ENCODE measurements at places on chromosomes 16 and 17. TPM values are rescaled to one million over a fixed set of nuclear protein-coding genes. Genes with fewer than 3 reads are reported as not detected.

GRCh38 chr16:86661706-86662105, 83.4 kb downstream of the FOXL1 start:
- no peak overlapping the region for H3K27ac ChIP-seq
- DNase-seq: no peak
- peaks cover 24% of the 10 kb centered on the region for H3K4me1 ChIP-seq
- no peak overlapping the region for H3K4me3 ChIP-seq
- H3K27me3 ChIP-seq: peaks cover 1% of the 10 kb centered on the region

DNA sequence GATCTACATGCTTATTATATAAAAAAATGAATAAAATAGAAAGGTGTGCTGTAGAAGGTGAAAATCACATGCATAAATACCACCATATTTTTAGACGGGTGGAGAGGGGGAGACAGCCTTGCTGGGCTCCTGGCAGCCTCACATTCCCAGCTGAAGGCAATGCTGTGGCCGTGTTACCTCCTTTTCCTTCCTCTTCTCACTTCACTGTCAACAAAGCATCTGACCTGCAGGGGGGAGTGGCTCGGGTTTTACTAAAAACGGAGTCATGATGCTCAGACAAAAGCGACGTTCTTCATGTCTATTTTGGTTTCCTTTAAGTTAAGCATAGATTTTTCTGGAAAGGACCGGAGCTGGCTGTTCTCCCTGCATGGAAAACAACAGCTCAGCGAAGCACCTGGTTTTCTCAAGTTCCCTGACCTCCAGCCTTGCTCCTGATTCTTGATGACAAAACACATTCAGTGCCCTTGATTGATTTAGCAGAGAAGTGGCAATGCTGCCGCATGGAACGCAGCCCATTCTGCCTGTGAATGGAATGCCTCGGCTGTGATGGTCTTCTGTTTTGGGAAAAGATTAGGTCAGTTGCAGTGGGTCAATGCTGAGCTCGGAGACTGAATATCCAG, 5.5 kb upstream of the RPTOR start:
- H3K4me3 ChIP-seq: no peak overlapping the region
- DNase-seq: no peak
- peaks cover 4% of the 10 kb centered on the region for H3K4me1 ChIP-seq
- H3K27ac ChIP-seq: no peak overlapping the region
- peaks cover 7% of the 10 kb centered on the region for H3K27me3 ChIP-seq

DNA sequence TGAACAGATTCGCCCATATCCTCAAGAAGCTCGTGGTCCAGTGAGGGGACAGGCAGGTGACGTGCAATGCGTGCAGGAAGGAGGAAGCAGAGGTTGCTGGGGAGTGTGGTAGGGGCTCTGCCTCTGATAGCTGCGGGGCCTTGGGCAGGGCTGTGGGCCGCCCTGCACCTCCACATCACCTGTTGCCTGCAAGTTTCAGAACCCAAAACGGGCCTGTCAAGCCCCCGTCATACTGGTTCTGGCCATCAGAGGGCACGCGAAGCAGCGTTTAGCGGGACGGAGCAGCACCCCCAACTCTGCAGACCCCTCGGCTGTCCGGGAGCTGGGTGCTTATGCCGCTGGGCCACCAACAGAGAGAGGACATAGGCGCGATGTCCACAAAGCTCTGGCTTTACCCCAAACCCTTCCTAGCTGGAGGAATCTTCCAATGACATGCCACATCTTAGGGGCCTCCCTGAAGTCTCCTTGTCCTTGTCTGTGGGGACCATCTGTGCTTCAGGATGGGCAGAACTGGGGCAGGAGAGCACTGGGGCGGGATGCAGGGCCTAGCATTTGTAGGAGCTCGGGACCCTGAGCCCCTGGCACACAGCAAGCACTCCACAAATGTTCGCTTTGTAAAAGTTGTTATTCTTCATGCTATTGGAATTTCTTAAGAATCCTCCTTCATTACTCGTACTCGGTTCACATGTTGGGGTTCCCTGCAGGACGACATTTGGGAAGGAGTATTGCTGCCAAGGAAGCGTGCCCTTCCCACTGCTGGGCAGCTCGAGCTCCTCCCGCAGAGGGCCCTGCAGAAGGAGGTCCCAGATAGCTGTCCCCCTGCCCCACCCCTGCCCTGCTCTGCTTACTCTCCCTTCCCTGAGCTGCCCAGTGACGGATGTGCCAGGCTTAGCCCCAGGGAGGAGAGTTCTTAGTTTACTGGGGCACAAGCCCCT, 64.3 kb downstream of the CNGB1 start:
- peaks cover 4% of the 10 kb centered on the region for H3K4me1 ChIP-seq
- peaks cover 17% of the 10 kb centered on the region for H3K27me3 ChIP-seq
- no peaks in the 10 kb centered on the region for H3K36me3 ChIP-seq
- H3K27ac ChIP-seq: no peak overlapping the region
- H3K4me3 ChIP-seq: no peak overlapping the region
- peak; percentile 23 for DNase-seq

DNA sequence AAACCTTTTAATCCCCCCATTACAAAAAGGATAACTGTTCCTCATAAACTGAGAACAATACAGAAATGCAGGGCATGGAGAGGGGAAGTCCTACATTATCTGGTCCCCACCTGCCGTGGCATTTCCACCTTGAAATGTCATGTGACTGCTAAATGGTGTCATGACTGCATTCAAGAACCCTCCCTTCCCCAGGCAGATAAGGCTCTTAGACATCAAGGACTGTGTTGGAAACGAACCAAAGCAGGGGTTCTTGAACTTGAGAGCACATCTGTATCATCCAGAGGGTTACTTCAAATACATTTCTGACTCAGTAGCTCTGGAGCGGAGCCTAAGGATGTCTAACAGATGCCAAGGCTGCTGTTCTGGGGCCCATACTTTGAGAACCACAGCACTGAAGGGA, 18.4 kb downstream of the CMTM3 start:
- no peak overlapping the region for H3K27ac ChIP-seq
- H3K27me3 ChIP-seq: peaks cover 2% of the 10 kb centered on the region
- peaks cover 5% of the 10 kb centered on the region for H3K4me1 ChIP-seq
- DNase-seq: no peak

- H3K36me3 ChIP-seq: peaks cover 3% of the 10 kb centered on the region
- no peak for DNase-seq
- H3K27me3 ChIP-seq: no peaks in the 10 kb centered on the region
- H3K27ac ChIP-seq: no peak overlapping the region
Observed at GRCh38 chr16:25855063-25855462, 163.3 kb downstream of the HS3ST4 start.

DNA sequence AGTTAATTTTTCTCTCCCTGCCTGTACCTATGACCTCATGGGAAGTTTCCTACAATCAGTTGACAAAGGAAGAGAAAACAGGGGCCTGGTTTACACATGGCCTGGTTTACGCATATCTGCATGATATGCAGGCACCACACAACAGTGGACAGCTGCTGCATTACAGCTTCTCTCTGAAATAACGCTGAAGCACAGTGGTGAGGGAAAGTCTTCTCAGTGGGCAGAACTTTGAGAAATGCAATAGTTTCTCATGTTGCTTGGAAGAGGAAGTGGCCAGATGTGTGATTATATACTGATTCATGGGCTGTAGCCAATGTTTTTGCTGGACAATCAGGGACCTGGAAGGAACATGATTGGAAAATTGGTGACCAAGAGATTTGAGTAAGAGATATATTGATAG, 324.1 kb upstream of the GOT2 start:
- no peaks in the 10 kb centered on the region for H3K36me3 ChIP-seq
- H3K27ac ChIP-seq: no peak overlapping the region
- H3K27me3 ChIP-seq: no peaks in the 10 kb centered on the region
- peaks cover 10% of the 10 kb centered on the region for H3K4me1 ChIP-seq
- H3K4me3 ChIP-seq: no peak overlapping the region

DNA sequence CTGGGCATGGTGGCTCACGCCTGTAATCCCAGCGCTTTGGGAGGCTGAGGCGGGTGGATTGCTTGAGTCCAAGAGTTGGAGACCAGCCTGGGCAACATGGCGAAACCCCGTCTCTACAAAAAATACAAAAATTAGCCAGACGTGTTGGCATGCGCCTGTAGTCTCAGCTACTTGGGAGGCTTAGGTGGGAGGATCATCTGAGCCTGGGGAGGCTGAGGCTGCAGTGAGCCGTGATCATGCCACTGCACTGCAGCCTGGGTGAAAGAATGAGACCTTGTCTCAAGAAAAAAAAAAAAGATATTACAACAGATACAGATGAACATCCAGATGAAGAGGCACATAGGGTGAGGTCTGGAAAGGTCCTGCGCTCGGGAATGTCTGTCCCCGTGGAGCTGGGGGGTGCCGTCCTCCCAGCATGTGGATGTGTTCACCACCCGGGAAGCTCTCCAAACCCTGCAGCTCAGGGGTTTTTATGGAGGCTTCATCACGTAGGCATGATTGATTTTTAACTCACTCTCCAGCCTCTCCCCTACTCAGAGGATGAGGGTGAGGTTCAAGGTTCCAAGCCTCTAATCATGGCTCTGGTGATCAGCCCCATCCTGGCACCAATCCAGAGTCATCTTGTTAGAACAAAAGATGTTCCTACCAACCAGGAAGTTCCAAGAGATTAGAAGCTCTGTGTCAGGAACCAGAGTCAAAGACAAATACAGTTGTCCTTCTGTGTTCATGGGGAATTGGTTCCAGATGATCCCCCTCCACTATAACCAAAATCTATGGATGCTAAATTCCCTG, 85.0 kb upstream of the DNAJA2 start:
- no peak for DNase-seq
- no peaks in the 10 kb centered on the region for H3K4me1 ChIP-seq
- no peak overlapping the region for H3K27ac ChIP-seq
- H3K27me3 ChIP-seq: peaks cover 1% of the 10 kb centered on the region
- H3K36me3 ChIP-seq: peaks cover 7% of the 10 kb centered on the region
- H3K4me3 ChIP-seq: no peak overlapping the region

- peaks cover 9% of the 10 kb centered on the region for H3K36me3 ChIP-seq
- H3K27me3 ChIP-seq: peaks cover 9% of the 10 kb centered on the region
- no peak for DNase-seq
- peaks cover 17% of the 10 kb centered on the region for H3K4me1 ChIP-seq
- peak overlapping the region; percentile 89 for H3K4me3 ChIP-seq
Observed at GRCh38 chr17:8294814-8295316, 335 bp downstream of the SLC25A35 start.

DNA sequence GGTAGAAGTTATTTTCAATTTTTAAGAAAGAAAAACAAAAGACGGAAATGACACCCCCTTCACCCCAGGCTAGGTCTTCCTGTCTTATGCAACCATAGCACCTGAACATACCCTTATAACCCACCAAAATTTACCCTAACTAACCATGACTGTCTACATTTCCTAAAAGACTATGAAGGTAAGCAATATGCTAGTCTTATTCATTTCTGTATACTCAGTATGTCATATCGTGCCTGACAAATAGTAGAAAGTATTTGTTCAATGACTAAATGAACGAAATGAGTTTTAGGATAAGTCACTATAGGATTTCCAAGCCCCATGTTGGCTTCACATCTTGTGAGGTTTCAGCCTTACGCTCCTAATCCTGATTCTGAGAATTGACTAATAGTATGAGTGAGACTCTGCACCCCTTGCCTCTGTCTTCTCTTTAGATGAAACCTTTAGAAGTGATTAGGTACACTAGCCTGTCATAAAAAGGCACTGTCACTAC, 6.5 kb downstream of the ADAT1 start:
- no peak for DNase-seq
- H3K27ac ChIP-seq: peak overlapping the region; percentile 82
- H3K27me3 ChIP-seq: peaks cover 9% of the 10 kb centered on the region
- peaks cover 44% of the 10 kb centered on the region for H3K36me3 ChIP-seq

DNA sequence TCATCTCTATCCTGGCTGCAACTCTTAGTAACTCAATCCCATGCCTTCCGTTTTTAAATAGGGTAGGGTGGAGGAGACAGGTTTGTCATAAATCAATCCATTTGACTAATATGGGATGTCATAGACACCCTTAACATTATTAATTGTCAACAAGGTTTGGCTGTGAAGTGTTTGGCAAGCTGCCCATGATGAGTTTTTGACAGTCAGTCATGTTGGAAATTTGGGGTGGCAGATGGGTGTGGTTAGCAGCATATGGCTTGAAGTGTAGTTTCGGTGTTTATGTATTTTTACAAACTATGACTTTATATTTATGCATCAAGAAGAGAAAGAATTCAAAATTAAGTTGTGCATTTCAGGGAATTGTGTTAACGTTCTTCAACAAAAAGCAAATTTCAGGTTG, 221.8 kb upstream of the CDH5 start:
- peaks cover 14% of the 10 kb centered on the region for H3K4me1 ChIP-seq
- no peak overlapping the region for H3K27ac ChIP-seq

RRAD gene
- total RNA-seq: not detected

TMEM88 gene
- total RNA-seq: 13.6 TPM

ZACN gene
- total RNA-seq: not detected

NPIPB9 gene
- total RNA-seq: 1.2 TPM
